ENCODE measurements at places on chromosomes 5 and 9.

GRCh38 chr5:11468334-11469039, 435.8 kb downstream of the CTNND2 start:
- DNase-seq, result peak; percentile 34

GRCh38 chr5:73039082-73039481, 81.3 kb upstream of the TMEM171 start:
- no peak for DNase-seq

DNA sequence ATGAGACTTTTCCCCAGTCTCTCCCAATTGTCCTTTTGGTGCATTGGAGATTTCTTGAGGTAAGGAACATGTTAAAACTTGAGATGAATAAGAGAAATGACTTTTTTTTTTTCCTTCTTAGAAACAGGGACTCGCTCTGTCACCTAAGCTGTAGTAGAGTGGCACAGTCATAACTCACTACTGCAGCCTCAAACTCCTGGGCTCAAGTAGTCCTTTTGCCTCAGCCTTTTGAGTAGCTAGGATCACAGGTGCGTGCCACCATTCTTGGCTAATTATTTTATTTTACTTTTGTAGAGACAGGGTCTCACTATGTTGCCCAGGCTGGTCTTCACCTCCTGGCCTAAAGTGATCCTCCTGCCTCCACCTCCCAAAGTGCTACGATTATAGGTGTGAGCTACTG, 25.9 kb downstream of the CDC42SE2 start:
- DNase-seq, result no peak

- DNase-seq, result no peak
Observed at GRCh38 chr5:4156889-4157288, 561.3 kb downstream of the IRX1 start.

GRCh38 chr5:157038568-157039187, 20.2 kb downstream of the HAVCR1 start:
- DNase-seq, result no peak

GRCh38 chr5:176836811-176837706, 26.7 kb downstream of the UNC5A start:
- no peak for DNase-seq

DNA sequence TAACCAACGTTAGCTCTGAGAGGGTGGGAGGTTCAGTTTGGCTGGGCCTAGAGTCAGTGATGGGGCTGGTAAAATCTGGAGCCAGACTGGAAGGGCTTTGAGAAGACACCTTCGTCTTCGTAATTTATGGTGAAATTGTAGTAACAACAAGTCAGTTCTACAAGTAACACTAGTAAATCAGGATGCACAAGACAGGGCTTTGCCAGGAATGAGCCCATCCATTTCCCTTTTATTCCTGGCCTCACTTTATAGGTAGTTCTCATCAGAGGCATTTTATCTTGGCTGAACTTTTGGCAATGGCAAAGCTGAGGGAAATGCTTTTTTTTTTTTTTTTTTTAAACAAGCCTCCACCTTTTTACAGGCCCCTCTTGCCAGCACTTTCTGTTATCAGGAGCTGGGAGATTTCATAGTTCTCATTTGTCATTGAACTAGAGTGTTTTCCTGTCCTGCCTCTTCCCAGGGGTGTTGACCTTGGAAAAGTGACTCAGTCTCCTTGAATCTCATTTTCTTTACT, 110.5 kb upstream of the KLF4 start:
- no peak for DNase-seq

DNA sequence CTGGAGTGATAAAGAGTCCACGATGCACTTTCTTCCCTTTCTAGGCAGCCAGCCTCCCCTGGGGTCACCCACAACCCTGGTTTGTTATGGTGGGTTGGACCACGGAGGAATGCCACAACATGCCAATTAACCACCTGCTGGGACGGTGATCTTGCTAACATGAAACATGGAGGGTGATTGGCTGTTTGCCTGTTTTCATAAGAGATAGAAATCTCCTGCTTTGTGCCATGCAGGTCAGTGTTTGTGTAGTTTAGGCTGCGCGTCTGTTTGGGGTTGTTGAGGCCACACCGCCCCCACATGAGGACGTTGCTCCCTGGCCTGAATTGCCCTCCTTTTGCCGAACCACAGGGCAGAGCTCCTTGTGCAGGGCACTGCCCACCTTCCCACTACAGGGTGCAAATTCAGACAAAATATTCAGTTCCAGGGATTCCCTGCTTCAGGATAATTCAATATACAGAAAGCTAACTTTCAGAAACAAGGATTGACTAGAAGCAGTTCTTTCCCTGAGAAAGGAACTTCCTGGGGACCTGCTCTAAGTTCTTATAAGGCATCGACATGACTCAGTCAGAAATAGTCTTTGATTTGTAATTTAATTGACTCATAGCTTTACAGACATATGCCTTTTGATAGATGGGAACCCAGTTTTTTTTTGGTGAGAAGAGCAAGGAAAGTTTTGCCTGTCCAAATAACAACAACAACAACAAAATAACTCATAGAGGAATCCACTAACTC, 427.6 kb downstream of the GADD45G start:
- DNase-seq, result no peak

DNA sequence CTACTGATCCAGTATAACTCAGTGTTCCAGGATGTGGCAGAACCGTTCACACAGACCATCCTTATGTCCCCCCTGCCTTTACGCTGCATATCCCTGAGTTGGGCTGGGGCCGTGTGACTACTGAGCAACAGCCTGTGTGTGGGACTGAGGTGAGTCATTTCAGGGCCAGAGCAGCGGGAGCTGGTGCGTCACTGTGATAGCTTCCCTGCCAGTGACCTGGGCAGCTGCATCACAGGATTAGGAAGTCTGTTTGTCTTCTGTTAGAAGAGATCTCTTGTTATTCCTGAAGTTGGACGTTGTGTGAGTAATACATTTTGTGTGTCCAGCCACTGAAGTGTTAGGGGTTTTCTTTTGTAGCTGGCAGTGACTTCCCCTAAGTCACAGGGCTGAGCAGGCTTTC, 35.6 kb downstream of the TPPP start:
- DNase-seq, result no peak

DNA sequence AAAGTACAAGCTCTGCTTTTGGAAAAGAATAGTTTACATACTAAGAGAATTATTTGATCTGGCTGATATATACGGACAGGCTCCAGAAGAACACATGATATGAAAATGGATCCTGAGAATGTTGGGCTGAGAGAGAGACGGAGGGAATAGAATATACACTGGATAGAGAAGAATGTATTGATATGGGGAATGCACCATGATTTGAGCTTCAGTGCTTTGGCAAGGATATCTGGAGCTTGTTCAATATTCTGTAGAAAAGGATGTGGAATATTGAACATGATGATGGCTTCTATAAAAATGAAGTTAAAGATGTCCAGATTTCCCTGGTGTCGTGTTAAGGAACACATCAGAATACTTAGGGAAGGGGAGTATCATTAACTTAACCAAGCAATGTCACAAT, 280.5 kb upstream of the VLDLR start:
- DNase-seq, result no peak

GRCh38 chr5:32709750-32710549, 1.2 kb upstream of the NPR3 start:
- no peak for DNase-seq

DNA sequence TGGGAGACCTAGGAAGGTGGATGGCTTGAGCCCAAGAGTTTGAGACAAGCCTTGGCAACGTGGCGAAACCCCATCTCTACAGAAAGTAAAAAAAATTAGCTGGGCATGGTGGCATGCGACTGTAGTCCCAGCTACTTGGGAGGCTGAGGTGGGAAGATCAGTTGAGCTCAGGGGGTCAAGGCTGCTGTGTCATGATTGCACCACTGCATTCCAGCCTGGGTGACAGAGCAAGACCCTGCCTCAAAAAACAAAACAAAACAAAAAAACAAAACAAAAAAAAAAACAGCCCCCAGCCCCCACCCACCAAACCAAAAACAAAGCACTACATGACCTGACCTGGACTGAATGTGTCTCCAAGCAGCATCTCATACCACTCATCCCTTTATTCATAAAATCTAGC, 33.3 kb upstream of the C7 start:
- DNase-seq, result no peak

GRCh38 chr5:113245427-113246225, 189.2 kb downstream of the TSSK1B start:
- DNase-seq, result no peak

DNA sequence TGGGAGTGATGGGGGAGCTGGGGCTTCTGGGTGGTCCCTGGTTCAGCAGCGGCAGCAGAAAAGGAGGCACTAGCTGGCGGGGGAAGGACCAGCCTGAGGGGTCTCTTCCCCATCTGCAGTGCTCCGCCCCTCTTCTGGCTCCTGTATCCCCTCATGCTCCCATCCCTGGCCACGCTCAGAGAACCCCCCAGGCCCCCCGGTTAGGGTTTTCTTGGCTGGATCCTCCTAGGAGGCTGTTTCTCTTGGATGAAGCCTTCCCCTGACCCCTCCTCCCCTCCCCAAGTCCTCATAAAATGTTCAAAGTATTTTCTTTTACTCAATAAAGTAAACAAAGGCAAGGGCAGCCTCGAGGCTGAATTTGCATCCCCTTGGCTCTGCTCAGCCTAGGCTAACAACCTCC, 60.8 kb downstream of the FGF18 start:
- DNase-seq, result no peak

- DNase-seq, result peak; percentile 6
Observed at GRCh38 chr9:117485176-117485575, 70.3 kb upstream of the ASTN2 start.

Data from urothelium cell line (cell line).